ENCODE measurements at places on chromosomes 3 and 15.

DNA sequence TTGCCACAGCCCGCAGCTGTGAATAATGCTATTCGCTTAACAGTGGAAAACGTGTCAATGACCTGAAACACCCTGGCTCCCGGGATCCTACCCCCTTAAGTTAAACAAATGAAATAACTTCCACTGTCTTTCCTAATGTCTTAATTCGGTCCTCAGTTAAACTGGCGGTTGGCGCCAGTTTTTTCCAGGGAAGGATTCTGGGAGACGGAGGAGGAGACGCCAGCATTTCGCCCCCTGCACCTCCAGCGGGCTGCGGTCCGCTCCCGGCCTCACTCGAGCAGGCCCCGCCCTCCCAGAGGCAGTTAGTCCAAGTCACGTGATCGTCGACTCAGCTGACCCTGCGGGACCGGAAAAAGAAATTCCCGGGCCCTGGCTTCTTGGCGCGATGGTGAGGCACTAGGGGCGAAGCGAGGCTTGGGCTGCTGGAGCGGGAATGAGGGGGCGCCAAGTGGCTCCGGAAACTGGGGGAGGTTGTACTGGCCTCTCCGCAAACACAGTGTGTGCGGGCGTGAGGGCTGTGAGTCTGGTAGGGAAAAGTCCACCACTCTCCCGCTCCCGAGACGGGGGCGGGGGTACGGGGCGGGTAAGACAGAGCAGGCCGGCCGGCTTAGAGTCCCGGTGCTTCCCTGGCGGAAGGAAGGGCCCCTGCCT, at the start of gene COMMD4:
TSS of gene COMMD4 (plus strand) at position 359 of the 651 bp plus-strand sequence. CDS start at position 386, 27 bp downstream.
- peak; percentile 77 for DNase-seq

GRCh38 chr3:188200481-188200880, 46.5 kb downstream of the LPP start:
- no peak for DNase-seq

DNA sequence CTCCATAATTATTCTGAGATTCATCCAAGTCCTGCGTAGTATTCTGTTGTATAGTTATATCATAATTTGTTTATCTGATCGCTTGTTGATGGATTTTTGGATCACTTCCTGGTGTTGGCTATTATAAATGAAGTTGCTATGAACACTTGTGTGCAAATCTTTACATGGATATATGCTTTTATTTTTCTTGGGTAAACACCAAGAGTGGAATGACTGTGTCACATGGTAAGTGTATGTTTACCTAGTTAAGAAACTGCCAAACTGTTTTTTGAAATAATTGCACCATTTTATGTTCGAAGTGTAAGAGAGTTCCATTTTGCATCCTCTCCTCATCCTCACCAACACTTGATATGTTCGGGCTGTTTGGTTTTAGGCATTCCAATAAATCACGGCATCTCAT, 360.4 kb upstream of the FRG2C start:
- DNase-seq: no peak

- peak; percentile 29 for DNase-seq
Observed at GRCh38 chr15:70569091-70569713, 194.2 kb downstream of the UACA start.

DNA sequence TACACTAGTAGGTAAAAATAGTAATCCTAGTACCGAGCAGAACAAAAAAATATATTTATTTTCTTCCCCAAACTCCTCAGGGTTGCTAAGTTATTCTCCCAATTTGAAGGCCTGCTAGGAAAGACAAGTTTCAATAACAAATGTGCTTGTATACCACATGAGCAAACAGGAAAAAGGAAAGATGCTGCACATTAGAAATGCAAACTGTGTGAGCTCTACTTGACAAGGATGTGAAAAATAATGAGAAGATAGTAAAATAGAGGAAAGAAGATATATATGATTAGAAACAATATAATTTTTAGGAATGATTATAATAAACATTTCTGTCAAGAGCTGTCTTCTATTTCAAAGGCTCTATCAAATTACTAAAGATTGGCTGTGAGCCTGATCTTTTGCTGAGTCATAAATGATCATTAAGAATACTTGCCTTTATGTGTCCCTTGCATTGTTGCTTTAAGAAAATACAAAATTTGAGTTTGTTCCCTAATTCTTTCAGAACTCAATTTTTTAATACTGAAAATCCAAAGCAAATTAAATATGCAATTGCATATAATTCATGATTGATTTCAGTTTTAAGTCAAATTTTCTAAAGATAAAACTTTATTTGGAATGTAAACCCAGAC, 174.2 kb downstream of the NEK10 start:
- no peak for DNase-seq

- no peak for DNase-seq
Observed at GRCh38 chr3:138942861-138943623, 3.9 kb downstream of the FOXL2 start.

DNA sequence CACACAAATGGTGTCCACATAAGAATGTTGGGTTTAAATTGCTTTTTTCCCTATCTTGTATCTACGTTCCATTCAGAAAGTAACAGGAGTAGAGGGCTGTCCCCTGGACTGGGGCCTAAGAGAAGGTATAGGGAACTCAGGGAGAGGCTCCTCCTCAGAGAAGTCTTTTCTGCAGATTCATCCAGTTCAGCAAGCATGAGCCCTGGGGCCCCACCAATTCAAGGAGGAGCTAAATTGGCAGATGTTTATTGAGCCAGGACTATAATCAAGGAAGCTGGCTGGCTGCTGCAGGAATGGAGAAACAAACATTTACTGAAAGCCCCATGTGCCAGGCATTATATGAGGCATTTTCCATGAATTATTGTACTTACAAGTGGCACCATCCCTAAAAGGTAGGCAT, 22.1 kb upstream of the LARS2 start:
- DNase-seq: no peak

DNA sequence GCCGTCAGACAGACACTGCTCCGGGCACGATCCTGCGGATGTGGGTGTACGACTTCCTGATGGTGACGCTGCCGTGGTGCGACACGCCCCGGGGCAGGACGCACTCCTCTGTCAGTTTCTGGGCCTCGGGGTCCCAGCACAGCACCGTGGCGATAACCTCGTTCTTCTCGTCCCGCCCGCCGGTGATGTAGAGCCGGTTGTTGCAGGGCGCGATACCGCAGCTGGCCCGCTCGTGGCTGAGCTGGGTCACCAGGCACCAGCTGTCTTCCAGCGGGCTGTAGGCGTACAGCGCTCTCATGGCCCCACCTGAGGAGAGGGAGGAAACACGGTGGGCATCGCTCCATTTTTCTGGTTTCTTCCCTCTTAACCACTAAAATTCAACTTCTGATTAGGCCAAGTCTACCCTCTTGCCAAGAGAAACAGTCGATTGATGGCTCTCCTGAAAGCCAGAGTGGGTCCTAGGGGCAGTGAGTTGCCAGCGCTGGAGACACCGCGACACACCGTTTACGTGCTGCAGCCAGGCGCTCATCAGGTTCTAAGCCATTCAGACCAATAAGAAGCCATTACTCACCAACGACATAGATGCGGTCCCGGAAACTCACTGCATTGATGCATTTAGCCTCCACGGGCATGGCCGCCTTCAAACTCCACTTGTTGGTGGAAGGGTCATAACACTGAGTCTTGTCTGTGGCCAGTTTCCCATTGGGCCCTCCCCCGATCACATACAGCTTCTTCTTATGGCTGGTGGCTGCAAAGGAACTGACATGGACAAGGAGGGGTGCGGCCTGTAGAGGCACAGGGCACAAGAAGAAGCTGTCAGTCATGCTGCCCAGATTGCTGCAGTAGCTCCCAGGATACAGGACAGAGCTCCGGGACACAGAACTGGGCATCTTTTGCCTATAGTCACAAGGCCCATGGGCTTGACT, 63.3 kb downstream of the KLHL6 start:
- DNase-seq: no peak

GRCh38 chr15:65171428-65171827, 13.7 kb downstream of the CLPX start:
- no peak for DNase-seq

DNA sequence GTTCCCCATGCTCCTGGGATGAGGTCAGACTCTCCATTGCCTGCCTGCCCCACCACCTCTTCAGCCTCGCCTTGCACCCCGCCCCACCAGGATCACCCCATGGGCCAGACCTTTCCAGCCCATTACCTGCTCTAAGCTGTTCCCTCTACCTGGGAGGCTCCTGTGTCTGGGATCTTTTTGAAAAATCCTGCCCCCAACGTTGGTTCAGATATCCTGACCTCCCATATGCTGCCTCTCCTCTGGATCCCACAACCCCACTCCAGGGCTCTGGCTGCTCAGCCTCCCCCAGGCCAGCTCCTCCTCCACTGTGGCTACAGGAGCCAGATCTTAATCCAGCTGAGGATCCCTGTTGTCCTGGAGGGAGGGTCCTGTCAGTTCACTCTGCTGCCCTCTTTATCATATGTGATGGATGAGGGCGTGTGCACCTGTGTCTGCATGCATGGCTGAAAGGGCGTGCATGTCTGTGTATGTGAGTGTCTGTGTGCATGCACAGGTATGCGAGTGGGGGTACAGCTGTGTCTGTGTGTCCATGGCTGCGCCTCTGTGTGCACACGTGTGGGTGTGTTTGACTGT, 21.7 kb upstream of the ALAS1 start:
- no peak for DNase-seq

DNA sequence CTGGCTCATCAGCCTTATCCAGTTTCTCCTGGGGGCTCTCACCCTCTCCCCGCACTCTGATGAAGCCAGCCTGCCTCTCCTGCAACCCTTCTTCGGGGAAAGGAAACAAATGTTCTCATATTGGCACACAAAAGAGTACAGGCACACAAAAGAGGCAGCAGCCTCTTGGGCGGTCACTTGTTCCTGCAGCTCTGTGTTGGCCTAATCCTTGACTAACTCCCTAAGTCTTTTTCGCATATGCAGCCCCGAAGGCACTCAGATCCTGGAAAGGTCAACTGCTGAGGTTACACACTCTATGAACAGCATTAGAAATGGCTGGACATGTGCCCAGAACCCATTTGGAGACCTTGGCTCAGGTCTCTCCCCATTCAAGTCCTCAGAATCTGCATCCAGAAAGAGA, 7.4 kb upstream of the CAMP start:
- DNase-seq: no peak

DNA sequence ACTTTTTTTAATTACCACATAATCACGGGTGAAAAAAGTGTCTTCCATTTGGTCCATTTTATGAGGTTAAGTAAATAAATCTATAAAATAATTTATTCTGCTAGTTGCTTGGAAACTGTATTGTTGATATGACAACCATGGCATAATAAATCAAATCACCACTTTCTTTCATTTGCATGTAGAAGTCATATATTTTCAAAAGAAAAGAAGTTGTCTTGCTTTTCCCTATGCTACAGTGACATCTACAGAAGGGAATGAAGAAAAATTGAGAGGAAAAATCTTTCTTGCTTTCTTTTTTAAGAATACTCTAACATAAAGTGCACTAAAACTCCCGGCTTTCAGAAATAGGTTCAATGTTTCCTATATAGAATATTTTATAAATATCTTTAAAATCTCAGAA, 228.5 kb downstream of the ZBBX start:
- DNase-seq: no peak

DNA sequence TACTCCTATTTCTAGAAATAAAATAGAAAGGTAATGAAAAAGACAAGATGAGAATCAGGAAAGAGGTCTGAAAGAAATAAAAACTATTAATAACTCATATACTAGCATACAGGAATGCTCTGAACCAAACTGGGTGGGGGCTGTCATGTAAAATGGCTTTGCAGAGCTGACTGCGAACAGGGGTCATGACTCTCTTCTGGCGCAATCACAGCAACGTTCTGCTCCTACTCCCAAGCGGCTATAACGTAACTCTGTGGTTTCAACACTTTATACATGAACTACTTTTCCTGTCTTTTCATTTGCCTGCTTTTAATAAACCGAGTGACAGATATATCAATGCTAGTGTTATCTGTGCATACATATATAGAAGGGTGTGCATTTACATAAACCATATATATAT, 116.7 kb downstream of the DLG1 start:
- no peak for DNase-seq

DNA sequence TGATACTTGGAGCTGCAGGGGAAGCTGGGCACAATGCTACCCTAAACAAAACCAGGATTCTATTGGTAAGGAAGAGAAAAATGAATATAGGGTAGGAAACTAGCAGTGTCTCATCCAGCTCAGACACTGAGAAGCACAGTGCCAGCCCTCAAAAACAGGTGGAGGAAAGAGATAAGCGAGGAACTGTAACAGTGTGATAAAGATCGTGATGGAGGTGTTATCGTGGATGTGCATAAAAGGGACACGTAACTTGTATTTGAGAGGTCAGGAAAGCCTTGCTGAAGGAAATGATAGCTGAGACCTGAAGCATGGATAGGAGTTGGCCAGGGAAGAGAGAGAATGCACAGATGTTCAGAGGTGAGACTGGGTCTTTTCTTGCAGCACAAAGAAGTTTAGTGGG, 27.4 kb downstream of the MIX23 start:
- DNase-seq: no peak

GRCh38 chr15:38557921-38558320, 6.7 kb downstream of the RASGRP1 start:
- no peak for DNase-seq

GRCh38 chr3:63937661-63938651, 25.8 kb upstream of the SCAANT1 start:
- DNase-seq: no peak

- no peak for DNase-seq
Observed at GRCh38 chr3:188001093-188001492, 152.9 kb upstream of the LPP start.

DNA sequence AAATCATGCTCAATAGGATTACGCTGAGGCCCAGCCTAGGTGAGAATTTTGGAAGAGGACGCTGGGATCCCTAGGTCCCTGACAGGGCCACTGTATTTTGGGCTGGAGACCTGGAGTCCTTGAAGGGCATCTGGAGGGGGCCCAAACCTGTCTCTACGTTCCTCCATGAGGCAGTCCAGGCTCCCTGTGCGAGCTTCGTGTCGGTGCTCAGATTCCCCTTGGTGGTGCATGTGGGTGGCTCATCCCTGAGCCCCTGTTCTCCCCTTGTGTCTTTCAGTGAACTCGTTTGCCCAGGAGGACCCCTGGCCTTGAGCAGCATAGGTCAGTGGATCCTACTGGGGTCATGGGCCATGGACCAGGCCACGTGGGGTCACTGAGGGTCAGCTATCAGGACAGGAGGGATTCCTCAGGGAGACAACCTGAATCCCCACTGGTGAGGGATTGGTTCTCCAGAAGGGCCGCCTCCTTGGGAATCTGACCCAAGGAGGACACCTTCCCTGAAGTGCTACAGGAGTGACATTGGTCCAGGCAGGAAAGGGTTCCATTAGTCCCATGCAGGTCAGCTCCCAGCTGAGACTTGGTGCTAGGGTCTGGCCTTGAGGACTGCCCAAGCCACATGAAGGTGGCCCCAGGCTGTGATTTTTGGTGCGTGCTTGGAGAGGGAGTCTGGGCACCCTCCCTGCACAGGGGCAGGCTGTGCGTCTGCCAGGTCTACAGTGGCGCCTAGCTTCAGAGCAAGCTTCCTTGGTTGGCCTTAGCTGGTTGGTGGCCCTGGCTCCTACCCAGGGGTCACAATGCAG, 229.8 kb downstream of the SNRPN start:
- no peak for DNase-seq

- no peak for DNase-seq
Observed at GRCh38 chr3:39671116-39671515, 138.3 kb upstream of the MYRIP start.

DNA sequence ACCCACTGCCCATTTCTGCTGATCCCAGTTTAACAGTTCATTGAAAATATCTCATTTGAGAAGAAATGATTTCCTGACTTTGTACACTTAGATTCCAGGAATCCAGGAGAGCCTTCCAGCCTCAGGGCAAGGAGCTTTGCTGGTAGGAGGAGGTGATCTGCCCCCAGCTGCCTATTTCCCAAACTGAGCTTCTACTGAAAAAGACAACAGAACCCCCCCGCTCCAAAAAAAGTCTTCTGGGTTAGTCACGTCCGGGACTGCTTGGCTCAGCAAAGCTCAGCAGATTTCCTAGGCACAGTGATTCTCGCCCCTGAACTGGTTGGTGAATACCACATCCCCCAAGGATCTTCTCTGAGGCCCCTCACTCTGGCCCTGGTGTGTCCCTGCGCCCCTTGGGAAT, 13.1 kb downstream of the SLC6A6 start:
- DNase-seq: no peak
